ENCODE measurements at places on chromosomes 13 and 19.

GRCh38 chr19:41265395-41266153 lies 1.4 kb downstream of the HNRNPUL1 start:
- peak; percentile 7 for DNase-seq

- DNase-seq = no peak
Observed at GRCh38 chr19:28184997-28185396, 1028.0 kb downstream of the UQCRFS1 start.

DNA sequence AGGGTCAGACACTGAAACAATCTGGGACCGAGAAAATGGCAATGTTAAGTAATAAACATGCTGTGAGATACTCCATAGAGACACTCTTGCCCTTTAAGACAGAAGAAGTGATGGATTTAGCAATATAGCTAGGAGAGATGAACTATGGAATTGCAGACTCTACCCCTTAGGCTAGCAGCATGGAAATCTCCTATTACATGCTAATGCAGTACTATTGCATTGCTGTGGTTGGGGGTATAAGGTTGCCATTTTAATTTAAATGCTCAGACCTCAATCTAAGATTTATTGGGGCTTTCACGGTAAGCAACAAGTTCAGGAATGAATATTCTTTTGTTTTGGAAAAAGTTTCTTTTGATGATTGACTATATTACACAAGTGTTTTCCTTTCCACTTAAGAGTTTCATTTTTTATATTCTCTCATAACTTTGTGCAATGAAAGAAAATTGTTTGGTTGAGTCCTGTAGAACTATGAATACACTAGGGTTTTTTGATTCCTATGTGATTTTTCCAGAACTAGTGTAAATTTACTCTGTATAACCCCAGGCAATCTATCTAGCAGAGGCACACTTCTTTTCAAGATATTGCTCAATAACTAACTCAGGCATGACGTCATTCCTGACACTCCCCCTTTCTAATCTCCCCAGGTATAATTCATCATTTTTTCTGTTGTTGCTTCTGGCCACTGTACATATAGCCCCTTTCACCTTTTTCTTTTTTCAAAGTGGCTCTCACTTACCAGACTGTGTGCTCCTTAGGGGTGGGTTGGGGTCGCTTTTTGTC lies 394.7 kb upstream of the KLF12 start:
- no peak for DNase-seq

DNA sequence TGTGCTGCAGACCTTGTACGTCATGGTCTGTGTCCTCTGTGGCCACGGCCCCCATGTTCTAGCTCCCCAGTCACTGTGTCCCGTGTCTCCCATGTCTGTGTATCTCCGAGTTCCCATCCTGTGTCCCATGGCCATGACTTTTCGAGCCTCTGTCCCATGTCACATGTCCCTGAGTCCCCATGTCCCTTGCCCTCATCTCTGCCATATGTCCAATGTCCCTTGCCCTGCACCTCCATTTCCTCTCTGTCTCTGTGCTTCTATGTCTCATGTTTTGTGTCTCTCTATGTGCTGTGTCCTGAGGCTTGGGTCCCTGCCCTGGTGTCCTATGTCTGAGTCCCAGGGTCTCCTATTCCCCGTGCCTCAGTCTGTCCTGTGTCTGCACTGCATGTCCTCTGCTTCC lies 2.0 kb downstream of the ATP4A start:
- DNase-seq = no peak

- no peak for DNase-seq
Observed at GRCh38 chr13:21461131-21461530, 2.0 kb upstream of the ZDHHC20 start.

- no peak for DNase-seq
Observed at GRCh38 chr19:29793116-29793727, 18.6 kb upstream of the CCNE1 start.

DNA sequence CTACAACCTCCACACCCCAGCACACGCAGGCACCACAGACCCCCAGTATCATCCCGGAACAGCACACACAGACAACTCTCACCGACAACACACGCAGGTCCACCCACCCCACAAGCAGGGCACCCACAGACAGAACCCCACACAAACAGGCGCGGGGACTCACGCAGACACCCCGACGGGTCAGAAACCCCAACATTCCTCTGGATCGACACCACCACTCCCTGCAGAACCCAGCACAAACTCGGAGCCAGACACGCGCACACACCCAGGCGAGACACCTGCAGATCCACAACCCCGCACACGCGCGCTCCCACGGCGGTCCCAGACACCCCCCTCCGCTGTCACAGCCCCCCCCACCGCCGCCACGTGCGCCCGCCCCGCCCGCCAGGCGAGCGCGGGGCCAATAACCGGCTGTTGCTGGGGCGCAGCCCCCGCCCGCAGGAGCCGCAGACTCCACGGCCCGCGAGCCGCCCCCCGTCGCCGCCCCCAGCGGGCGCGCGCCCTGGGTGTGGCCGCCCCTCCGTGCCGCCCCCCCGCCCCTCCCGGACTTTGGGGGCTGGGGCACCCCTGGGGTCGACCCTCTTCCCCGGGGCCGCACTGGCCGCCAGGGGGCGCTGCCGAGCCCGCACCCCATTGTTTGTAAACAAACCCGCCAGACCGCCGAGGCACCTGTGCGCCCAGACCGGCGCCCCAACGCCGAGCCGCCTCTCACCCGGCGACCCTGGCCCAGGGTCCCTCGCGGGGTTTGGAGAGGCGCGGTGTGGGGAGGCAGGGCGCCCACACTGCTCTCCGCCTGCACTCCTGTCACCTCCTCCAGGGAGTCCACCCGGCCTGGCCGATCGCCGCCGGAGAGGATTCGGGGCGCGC lies 712 bp downstream of the BBC3 start:
- no peak for DNase-seq

DNA sequence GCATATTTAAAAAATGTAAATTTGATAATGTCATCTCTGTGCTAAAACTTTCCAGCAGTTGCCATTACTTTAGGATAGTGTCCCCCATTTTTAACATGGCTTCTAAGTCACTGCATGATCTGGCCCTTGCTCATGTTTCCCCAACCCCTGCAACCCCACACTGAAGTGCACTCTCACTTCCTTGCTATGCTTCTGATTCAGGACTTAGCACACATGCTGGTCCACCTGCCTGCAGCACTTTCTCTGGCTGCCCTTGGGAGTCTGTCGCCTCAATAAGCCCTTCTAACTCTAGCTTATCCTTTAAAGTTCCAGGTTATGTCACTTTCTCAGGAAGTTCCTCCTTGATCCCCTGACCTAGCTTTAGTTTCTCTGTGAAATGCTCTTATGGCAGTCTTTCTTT lies 241.0 kb downstream of the POSTN start:
- no peak for DNase-seq

GRCh38 chr19:10505583-10506229 lies 2.5 kb upstream of the KEAP1 start:
- DNase-seq = no peak

GRCh38 chr13:31029102-31029501 lies 96.6 kb downstream of the TEX26 start:
- DNase-seq = no peak

DNA sequence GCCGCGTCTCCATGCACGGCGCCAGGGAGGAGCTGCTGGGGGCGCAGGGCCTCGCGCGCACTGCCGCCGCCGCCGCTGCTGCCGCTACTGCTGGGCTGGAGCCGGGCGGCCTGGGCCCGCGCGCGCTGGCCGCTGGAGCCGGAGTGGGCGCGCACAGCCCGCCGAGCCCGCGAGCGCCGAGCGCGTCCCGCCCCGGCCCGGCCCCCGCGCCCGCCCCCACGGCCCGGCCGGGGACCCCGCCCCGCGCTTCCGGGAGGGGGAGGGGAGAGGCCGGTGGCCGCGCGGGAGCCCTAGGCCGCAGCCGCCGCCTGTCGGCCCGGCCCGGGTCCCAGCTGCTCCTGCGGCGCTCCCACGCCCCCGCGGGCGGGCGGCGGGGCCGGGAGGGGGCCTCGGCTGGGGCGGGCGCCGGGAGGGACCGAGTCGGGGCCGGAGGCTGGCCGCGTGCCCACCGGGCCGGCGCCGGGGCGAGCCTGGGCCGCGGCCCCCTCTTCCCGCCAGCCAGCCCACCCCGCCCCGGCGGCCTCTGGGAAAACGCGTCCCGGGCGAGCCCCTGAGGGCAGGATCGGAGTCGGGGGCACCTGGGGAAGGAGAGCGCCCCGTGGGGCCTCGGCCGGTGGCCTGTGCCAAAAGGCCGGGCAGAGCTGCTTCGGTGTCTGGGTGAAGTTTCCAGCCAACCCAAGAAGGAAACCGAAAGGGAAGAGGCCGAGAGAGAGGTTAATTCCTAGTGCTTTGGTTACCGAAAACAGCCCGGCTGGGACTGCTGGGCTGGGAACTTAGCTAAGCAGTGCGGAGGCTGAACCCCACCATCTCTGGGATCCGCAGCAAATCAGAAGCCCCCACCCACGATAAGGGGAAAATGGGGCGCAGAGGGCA lies at the start of gene STK24:
TSS of gene STK24 (minus strand) at position 145 of the 873 bp plus-strand sequence. CDS start 321 bp downstream, outside the sequence.
- DNase-seq = no peak

- DNase-seq = peak; percentile 16
Observed at GRCh38 chr13:78241278-78241919, 322.8 kb upstream of the EDNRB start.

- DNase-seq = no peak
Observed at GRCh38 chr13:44792096-44792495, 197.2 kb downstream of the NUFIP1 start.

DNA sequence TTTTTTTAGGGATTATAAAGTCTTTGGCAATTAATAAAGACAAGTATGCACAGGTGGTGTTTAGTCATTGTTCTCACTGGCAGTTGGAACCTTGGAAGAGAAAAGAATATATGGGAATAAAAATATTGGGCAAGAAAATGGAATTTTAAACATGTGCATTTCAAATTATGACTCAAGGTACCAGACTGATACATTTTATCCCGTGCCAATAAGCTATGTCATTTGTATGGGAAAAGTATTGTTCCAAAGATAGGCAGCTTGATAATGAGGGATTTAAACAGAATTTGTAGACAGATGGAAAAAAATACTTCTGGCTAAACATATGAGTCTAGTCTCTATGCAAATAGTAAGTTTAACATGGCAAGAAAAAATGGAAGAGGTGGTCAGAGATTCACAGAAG lies 169.5 kb upstream of the UFM1 start:
- DNase-seq = no peak

DNA sequence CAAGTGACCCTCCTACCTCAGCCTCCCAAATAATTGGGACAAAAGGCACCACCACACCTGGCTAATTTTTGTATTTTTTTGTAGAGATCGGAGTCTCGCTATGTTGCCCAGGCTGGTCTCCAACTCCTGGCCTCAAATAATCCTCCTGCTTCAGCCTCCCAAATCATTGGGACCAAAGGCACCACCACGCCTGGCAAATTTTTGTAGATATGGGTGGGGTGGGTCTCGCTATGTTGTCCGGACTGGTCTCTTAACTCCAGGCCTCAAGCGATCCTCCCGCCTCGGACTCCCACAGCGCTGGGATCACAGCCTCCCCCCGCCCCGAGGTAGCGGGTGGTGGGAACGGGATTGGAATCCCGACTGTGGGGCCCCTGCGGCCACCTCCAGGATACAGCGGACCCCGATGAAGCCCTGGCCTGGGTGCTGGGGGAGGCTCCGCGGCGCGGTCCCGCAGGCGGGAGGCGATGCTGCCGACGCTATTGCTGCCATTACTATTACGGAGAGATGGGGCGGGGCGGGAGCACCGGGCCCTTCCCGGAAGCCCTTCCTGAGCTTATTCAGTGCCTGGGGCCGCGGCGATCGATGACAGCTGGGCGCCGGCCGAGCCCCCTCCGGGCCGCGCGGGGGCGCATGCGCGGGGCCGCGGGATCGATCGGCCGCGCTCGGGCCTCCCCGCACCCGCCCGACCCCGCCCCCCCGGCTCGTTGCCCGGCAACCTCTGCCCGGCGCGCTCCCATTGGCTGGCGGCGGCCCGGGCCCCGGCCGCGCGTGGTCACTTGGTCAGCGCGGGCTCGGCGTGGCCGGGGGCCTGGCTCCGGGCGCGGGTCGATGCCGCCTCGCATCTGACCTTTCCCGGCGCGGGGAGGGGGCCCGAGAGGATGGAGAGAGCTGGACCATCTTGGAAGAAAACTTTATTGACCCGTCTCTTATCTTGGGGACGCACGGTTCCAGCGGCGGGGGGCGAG lies 27.9 kb upstream of the ONECUT3 start:
- DNase-seq = no peak

GRCh38 chr19:19566306-19566705 lies 28.2 kb downstream of the CILP2 start:
- no peak for DNase-seq

DNA sequence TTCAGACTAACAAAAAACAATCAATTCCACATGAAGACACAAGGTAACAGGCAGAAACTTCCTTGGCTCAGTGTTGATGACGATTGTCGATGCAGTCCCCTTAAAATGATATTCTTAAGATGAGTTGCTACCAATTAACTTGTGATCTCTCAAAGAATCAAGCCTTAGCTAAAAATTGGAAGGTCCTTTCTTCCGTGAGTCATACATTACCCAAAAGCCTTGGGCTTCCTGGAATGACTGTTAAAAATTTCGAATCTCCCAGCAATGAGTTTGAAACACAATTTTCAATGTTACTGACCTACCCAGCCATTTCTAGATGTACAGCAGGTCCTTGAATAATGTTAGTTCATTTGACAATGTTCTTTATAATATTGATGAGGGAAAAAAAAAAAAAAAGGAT lies 28.0 kb upstream of the RB1 start:
- no peak for DNase-seq

DNA sequence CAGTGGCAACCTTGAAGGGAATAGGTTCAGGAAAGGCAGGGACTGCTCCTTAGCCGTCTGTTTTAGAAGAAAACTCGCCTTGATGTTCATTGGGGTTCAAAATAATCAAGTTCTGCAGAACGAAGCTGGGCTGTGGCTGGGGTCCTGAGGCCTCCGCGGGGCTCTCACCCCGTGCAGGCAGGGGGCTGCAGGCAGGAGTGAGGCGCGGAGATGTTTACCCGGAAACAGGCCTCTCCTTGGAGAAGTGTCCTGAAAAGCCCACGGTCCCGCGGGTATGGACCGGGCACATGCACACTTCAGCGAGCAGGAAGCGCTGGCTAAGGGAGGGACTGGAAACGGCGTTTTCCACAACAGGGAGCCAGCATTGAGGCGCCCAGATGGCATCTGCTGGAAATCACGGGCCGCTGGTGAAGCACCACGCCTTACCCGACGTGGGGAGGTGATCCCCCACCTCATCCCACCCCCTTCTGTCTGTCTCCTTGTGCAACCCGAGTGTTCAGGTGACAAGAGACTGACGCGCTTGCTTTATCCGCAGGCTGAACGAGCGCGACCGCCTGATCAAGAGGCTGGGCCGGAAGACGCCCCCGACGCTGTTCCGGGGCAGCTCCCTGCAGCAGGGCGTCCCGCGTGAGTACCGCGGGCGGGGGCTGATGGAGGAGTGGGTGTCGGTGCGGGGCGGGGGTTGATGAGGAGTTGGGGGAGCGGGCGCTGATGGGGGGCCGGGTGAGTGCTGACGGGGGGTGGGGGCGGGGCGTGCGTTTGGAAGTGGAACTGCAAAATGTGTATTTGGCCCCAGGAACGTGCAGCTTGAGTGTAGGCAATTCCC lies 39.6 kb downstream of the SHISA2 start:
- DNase-seq = no peak

- DNase-seq = no peak
Observed at GRCh38 chr13:102569488-102569887, 27.3 kb upstream of the TPP2 start.

GRCh38 chr19:31908080-31908479 lies 437.3 kb upstream of the ZNF507 start:
- no peak for DNase-seq

All from right renal cortex interstitium (tissue), 3 donors.